ENCODE measurements at places on chromosomes 7 and 10.

DNA sequence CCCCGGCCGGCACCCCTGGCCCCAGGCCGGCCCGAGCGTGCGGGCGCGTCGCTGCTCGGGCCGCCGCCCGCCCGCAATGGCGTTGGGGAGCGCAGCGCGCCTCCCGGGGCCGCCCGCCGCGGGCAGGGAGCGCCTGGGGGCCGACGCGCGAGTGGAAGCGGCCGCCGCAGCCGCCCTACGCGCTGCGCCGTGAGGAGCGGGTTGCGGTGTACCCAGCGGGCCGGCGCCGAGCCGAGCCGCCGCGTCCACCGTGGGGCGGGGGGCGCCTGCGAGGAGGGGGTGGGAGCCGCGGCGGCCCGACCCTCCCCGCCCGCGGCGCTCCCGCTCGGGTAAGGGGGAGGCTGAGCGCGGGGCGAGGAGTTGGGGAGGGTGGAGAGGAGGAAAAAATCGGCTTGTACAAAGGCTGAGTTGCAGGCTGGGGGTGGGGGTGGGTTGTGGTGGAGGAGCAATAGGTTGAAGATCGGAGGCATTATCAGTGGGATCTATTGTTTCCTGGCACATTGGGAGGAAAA, 473 bp downstream of the PPP1R9A start:
- DNase-seq = no peak

GRCh38 chr7:20521243-20521642, 94.2 kb upstream of the ABCB5 start:
- no peak for DNase-seq

DNA sequence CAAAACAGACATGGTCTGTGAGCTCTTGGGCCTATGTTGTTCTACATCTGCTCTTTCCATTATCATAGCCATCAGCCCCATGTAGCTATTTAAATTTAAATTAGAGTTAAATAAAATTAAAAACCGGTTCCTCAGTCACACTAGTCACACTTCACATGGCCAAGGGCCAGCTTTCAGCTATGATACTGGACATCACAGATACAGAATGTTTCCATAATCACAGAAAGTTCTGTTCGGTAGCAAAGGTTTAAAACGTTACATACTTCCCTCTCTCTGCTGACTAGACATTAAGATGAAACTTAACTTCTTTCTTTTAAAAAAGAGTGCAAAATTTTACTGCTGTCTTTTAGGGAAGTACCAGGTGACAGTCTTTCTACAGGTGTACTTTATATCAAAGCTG, 43.0 kb downstream of the SRPK2 start:
- no peak for DNase-seq

- no peak for DNase-seq
Measured at GRCh38 chr10:7302930-7303557, 107.8 kb downstream of the SFMBT2 start.

DNA sequence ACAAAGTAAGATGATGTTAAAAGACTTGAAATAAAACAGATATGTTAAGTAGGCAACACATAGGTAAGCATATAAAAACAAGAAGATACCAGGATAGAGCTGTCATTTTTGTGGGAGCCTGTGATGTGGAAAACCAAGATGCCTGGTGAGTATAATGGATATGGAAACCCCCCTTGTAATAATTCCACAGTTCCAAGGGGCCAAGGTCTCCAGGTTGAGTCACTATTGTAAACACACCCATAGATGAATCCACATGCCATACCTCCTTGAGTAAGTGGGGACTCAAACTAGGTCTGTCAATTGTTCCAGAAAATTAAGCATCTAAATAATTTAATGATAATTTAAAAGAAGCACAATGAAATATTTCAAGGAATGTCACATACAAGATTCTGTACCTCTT, 15.9 kb downstream of the CAV1 start:
- no peak for DNase-seq

DNA sequence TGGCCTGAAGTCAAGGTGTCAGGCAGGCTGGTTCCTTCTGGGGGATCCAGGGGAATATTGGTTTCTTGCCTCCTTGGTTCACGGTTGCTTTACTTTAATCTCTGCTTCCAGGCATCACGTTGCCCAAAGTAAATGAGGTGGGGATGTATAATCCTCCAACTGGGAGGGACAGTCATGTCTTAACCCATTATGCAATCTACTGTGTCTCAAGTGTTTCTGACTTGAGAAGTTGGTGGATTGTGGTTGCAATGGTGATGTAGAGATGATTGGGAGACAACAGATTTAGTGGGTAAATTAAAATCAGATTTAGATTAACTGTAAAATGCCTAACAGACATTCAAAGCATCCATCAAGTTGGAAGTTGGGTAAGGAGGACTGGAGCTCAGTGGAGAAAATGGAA, 32.7 kb downstream of the TBXAS1 start:
- DNase-seq = no peak

GRCh38 chr10:97849687-97850402, at the start of gene GOLGA7B:
TSS of gene GOLGA7B (plus strand) at chr10:97849843. CDS start at chr10:97850304, 461 bp downstream.
- DNase-seq = no peak

DNA sequence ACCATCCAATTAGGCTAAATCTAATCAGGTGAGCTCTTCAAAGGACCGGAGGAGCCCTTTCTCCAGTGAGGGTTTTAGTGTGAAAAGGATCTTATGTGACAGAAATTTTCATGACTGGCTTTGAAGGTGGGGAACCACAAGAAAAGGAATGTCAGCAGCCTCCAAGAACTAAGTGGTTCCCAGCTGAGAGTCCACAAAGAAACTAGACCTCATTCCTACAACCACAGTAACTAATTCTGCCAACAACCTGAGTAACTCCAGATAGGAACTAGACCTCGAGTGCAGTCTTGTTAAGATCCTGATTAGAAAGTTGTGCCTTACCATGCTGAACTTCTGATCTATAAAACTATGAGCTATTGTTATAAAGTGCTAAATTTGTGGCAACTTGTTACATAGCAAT, 51.3 kb downstream of the PCLO start:
- DNase-seq = no peak

DNA sequence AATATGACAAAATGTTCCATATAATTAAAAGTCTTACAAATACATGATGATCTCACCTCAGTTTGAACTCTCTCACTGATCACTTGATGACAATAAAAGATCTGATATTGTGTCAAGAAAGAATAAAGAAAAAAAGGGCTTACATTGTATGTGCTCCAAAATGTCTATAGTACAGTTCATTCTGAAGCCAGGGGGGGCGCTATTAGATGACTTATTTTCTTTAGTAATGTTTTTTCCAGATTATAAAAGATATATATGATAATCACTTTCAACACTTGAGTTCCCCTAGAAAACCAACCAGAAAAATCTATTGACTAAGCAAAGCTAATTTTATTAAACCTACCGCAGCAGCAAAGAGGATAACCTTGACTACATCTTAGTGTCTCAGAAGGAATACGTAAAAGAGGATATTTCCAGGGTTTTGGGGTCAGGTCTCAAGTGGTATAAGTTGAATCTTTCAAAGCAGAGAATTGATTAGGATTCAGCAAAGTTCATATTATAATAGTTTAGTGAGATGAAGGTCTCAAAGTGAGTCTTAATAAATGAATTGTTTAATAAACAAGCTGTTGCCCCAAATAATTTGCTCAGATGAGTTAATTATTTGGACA, 55.8 kb downstream of the PTN start:
- DNase-seq = no peak

DNA sequence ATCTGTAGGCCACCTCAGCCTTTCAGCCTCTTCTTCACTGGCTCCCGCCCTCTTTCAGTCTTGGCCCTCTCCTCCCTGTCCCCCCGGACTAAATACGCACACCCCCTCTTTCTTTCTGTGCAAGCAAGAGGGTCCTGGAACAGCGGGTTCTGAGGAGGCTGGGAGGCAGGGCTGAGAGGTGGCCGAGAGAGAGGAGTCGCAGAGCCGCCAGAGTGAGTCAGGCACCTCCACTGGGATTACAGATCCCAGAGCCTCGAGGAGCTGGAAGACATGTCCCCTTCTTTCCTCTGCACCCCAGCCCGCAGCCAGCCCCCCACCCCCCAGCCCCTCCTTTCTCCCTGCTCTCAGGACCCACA, 182 bp downstream of the CCDC136 start:
- DNase-seq = no peak

DNA sequence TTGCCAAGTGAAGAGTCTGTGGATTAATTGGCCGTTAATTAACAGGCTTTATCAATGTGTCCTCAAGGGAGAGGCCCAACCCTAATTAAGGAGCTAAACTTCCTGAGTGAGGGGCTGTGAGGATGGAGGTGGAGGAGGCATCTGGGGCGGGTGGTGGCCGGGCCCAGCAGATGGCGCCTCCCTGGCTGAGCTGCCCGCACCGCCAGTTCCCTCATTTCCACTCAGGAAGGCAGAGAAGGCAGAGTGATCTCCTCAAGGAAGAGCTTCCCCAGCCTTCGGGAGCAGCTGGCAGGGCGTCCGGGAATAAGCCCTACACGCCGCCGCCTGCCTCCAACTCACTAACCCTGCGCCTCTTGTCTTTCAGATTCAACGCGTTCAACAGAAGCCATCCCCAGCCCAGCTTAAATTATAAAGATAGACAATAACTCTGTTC, 112.2 kb downstream of the CYTH3 start:
- no peak for DNase-seq

GRCh38 chr10:116891208-116891607, 41.9 kb downstream of the ENO4 start:
- no peak for DNase-seq

DNA sequence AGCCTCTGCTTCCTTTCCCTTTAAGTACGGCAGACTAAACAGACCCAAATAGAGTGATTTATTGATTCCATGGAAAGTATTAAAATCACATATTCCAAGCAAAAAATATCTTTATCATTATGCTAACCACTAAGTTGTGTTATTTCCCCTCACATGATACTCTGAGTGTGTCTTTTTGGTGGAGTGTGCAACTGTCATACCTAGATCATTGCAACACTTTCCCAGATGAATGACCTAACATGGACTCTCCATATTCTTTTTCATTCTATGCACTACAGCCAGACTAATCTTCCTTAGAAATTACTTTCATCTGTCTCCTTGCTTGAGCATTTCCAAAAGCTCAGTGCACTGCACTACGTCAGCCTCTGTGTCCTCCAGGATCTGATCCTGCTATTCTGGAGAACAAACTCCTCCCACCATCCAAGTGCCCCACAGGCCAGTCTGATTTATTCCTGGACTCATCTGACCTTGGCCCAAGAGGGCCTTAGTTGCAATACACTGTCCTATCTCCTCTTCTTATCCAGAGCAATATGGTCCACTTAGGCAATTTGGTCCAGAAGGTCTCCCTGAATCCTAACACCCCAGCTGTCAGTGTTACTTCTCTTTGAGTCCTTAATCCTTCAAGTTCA, 263.3 kb upstream of the KLF6 start:
- DNase-seq = no peak

DNA sequence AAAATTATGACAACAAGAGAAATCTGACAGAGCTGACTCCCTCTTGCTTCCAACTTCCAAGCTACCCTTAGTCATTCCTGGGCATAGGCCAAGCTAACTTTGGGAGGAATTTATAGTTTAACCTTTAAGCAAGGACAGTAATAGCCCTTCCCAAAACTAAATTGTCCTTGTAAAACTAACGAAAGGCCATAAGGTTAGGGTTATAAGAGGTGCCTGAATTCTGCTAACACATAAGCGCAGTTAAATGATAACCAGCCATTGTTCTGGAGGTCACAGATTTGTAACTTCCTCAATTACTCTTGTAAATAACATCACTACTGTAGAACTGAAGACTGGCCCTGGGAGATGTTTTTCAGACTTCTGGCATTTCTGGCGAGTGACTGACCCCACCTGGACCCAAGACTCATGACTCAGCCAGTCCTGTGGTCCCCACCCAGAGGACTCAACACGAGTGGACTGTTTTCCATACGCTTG, 481.2 kb downstream of the KCNMA1 start:
- DNase-seq = no peak

DNA sequence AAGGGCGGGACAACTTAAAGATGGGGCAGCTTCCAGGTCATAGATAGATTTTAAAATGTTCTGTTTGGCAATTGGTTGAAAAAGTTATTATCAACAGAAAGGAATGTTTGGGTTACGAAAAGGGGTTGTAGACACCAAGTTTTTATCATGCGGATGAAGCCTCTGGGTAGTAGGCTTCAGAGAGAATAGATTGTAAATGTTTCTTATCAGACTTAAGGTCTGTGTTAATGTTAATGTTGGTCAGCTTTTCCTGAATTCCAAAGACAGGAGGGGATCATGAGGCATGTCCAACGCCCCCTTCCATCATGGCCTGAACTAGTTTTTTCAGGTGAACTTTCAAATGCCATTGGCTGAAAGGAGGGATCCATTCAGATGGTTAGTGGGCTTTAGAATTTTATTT, 84.2 kb upstream of the KIF5B start:
- no peak for DNase-seq

GRCh38 chr10:97019213-97019844, 166.4 kb downstream of the SLIT1 start:
- no peak for DNase-seq

DNA sequence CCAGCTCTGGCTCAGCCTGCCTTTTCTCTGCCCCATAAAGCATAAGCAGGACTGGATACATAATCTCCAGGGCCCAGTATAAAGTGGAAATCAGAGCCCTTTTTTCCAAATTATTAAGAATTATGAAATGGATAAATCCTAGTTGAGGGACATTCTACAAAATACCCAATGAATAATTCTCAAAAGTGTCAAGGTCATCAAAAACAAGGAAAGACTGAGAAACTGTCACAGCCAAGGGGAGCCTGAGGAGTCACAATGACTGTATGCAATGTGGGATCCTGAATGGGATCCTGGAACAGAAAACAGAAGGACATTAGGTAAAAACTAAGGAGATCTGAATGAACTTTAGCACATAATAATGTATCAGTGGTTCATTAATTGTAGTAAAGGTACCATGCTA, 4.8 kb upstream of the UNC5B start:
- no peak for DNase-seq

GRCh38 chr7:16744518-16745250, 8.9 kb upstream of the TSPAN13 start:
- DNase-seq = no peak

GRCh38 chr10:5683065-5683464, 1.6 kb upstream of the TASOR2 start:
- DNase-seq = no peak

DNA sequence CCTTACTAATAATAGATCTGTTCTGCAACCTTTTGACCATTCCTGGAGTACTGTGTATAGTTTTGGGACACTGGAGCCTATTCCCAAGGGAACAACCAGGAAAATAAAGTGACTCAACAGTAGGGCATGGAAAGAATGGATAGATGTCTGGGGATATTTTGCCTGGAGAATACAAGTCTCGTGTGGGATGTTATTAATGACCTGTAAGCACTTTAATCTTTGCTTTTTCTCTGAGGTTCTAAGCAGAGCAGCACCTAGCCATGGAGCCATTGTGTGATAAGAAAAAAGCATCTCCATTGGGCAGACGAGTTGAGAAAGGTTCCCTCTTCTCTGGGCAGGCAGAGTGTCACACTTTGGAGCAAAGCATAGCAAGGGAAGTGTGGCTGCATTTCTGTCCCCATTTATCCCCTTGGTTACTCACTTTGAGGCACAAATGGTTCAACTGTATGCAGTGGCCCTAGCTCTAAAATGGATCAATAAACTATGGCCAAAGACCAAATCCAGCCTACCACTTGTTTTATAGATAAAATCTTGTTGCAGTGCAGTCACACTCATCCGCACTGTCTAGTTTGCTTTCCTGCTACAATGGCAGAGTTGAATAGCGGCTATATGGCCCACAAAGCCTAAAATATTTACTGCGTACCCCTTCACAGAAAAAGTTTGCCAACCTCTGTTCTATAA, 21.0 kb upstream of the CCDC71L start:
- no peak for DNase-seq

All from stimulated activated naive B cell treated with anti-CD40 and anti-IgM and Interleukin-4, amounts not matched to agents 10 μg/mL and 1 μg/mL and 100 μg/mL, for 72 hours (primary cell).